ENCODE measurements at places on chromosomes 6 and 20.

GRCh38 chr6:11364971-11365397 is 132.5 kb upstream of the NEDD9 start:
- peak; percentile 96 for DNase-seq

GRCh38 chr20:9838378-9839295 is at the start of gene PAK5:
Gene PAK5, minus strand, starts transcription at chr20:9839076. Its CDS starts 194,748 bp downstream, at chr20:9644328.
- peak; percentile 6 for DNase-seq

GRCh38 chr20:4401601-4402000 is 320.1 kb upstream of the PRND start:
- DNase-seq, result no peak

GRCh38 chr6:25769983-25770382 is 15.4 kb downstream of the SLC17A4 start:
- peak; percentile 82 for DNase-seq

DNA sequence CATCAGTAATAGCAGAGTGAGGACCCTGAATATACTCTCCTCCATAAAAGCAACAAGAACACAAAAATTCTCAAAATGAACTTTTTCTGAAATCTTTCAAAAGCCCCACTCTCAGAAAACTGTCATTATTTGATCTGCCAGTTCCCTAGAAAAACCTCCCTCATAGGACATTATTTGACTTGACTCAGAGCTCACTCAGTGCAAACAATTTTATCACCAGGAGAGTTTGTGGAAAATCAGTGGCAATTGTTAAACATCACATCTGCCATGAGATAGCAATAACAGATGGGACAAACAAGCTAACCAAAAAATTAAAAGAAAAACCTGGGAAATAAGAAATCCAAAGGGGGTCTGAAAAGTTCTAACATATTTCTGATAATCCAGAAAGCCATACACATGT is 100.0 kb downstream of the ATG5 start:
- no peak for DNase-seq

DNA sequence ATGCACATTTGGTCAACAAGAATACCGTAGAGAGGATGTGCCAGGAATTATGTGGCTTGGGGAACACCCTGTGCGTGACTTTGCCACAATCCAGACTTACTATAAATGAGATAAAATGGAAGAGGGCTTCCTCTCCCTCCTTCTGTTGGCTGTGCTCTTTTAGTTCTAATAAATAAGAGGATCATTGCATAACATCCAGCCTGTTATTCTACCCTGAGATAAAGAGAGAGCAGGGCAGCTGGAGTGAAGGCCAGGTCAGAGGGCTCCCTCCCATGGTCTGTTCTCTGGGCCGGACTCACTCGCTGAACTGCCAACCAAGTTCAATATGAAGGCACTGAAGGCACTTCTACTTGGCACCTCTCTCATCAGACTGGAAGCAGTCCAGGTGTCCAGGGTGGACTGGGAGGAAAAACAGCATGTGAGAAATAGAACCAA is 91.7 kb downstream of the MTFR2 start:
- DNase-seq, result peak; percentile 22

DNA sequence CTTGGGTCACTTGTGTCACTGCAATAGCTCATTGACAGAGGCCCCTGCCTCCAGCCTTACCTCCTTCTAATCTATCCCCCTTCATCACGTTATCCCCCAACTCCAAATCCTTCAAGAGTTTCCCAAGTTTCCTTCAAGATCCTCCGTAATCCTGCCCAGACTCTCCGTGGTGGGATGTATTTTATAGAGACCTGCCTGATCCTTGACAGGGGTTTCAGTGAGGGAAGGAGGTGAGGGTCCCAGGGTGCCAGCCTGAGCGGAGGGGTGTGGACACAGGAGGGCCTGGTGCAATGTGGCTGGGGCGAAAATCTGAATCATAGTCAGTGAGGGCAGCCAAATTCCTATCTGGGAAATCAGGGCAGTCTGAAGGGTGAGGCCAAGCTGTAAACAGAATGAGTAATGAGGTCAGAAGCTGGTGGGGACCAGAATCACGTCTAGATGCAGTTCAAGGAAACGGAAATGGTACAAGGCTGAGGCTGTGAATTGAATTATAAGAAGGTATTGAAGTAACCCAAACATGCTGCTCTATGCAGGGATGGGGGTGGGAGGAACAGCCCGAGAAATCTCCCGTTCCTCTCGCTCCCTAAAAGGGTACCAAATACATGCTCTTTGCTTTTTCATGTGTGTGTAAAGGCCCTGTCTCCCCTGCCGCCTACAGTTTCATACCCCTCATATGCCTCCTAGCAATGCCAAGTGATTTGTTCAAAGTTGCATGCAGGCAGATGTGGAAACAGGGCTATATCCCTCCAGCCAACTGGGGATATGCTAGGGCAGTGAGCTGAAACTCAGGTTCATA is 35.4 kb upstream of the PIM1 start:
- DNase-seq, result peak; percentile 99

- no peak for DNase-seq
Measured at GRCh38 chr6:39074486-39074885, 25.9 kb downstream of the GLP1R start.

- peak; percentile 17 for DNase-seq
Measured at GRCh38 chr20:38633577-38634093, 32.0 kb downstream of the ARHGAP40 start.

- DNase-seq, result peak; percentile 22
Measured at GRCh38 chr6:50285735-50286134, 236.0 kb upstream of the DEFB112 start.

GRCh38 chr20:44497761-44498160 is 22.1 kb downstream of the TTPAL start:
- no peak for DNase-seq

GRCh38 chr6:92559003-92559402 is 860.4 kb downstream of the EPHA7 start:
- no peak for DNase-seq

- DNase-seq, result no peak
Measured at GRCh38 chr6:111846492-111847409, 26.5 kb downstream of the FYN start.

DNA sequence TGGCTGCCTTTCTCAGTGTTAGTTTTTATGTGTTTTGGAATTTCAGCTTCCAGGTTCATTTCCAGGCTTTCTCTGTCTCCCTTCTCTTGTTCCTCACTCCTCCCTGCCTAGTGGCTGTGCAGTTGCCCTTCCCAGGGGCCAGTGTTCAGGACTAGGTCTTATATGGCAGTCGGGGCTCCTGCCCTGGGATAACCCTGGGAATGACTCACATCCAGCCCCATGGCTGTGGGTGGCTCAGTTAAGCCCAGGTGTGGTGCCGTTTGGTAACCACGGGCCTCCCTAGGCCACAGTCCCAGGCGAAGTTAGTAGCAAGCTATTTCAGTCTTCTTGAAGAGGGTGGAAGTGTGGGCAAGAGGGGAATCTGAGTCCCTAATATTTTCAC is 57.4 kb upstream of the DDR1 start:
- DNase-seq, result peak; percentile 59

- no peak for DNase-seq
Measured at GRCh38 chr20:59643615-59644061, 39.3 kb downstream of the PHACTR3 start.

DNA sequence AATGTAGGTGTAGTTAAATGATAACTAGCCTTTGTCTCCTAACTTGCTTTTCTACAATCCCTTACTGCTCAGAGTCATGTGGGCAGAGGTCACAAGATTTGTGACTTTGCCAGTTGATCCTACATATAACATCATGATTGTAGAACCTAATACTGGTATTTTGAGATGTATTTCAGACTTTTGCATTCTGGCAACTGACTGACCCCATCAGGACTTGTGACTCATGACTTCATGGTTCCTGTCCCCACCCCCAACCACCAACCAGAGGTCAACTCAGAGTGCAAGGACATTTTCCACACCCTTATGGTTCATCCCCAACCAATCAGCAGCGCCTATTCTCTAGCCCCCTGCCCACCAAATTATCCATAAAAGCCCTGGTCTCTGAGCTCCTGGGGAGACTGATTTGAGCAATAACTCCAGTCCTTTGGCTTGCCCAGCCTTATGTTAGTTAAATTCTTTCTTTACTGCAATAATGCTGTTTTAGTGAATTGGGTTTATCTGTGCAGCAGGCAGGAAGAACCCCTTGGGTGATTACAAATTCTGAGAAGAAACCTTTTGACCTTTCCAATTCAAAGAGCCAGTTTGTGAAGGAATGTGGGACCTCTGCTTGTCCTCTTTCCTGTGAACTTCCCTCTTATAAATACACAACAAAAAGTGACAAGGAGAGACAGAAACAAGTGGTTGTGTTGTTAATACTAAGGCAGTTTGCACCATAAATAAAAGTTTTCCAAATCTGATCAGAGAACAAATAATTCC is 588.7 kb downstream of the UTRN start:
- no peak for DNase-seq

DNA sequence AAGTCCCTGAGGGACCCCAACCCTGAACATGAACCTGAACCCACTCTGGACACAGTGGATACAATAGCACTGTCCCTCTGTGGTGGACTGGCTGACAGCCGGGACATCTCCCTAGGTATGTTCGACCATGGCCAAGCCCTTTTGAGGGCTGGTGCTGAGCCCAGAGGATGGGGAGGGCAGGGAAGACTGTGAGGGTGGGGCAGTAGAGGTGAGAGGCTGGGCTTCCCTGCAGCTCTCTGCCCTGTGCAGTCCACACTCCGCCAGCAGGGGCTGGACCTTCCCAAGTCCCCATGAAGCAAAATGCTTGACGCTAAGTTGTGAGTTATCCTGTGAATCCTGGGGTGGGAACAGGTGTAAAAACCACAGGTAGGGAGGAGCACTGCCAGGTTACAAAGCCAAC is 11.5 kb downstream of the LPIN3 start:
- DNase-seq, result no peak

GRCh38 chr6:39980839-39981580 is 46.7 kb upstream of the MOCS1 start:
- peak; percentile 58 for DNase-seq

DNA sequence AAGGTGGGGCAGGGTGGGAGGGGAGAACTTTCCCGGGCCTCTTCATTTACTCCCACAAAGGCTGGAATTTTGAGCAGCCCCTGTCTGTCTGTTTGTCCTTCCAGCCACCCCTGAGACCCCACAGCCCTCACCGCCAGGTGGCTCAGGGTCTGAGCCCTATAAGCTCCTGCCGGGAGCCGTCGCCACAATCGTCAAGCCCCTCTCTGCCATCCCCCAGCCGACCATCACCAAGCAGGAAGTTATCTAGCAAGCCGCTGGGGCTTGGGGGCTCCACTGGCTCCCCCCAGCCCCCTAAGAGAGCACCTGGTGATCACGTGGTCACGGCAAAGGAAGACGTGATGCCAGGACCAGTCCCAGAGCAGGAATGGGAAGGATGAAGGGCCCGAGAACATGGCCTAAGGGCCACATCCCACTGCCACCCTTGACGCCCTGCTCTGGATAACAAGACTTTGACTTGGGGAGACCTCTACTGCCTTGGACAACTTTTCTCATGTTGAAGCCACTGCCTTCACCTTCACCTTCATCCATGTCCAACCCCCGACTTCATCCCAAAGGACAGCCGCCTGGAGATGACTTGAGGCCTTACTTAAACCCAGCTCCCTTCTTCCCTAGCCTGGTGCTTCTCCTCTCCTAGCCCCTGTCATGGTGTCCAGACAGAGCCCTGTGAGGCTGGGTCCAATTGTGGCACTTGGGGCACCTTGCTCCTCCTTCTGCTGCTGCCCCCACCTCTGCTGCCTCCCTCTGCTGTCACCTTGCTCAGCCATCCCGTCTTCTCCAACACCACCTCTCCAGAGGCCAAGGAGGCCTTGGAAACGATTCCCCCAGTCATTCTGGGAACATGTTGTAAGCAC is 46.0 kb upstream of the TTPAL start:
- no peak for DNase-seq

DNA sequence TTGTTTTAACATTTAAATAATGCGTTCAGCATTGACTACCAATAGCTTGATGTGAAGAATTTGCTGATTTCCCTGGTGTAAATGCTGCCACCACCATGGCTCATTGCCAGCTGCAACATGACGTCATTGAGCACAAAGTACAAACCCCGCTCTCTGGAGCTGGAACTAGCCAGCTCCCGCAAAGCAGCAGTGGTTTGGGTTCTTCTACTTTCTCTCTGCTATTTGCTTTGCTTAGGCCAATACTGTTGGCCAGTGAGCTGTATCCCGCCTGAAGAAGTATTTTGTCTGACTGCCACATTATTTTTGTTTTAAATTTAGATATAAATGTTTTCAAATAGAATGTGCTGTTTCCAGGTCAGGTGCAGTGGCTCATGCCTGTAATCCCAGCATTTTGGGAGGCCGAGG is 47.4 kb upstream of the KIF13A start:
- DNase-seq, result no peak

DNA sequence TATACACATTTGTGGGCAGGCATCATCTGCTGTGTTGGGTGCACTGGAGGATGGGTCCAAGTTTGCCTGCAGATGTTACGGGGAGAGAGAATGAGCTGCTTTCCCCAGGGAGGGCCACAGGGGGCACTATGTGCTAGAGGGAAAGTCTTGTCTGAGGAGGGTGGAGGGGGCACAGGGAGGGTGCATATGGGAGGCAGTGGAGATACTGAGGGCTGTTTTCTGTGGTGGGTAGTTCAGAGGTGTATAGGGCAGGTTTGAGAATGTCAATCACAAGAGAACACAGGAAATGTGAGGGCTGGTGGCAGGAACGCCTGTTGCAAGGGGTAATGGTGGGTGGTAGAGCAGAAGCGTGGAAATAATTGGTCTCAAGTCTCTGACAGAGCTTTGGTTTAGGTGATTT is 7.7 kb upstream of the PTPRA start:
- no peak for DNase-seq

DNA sequence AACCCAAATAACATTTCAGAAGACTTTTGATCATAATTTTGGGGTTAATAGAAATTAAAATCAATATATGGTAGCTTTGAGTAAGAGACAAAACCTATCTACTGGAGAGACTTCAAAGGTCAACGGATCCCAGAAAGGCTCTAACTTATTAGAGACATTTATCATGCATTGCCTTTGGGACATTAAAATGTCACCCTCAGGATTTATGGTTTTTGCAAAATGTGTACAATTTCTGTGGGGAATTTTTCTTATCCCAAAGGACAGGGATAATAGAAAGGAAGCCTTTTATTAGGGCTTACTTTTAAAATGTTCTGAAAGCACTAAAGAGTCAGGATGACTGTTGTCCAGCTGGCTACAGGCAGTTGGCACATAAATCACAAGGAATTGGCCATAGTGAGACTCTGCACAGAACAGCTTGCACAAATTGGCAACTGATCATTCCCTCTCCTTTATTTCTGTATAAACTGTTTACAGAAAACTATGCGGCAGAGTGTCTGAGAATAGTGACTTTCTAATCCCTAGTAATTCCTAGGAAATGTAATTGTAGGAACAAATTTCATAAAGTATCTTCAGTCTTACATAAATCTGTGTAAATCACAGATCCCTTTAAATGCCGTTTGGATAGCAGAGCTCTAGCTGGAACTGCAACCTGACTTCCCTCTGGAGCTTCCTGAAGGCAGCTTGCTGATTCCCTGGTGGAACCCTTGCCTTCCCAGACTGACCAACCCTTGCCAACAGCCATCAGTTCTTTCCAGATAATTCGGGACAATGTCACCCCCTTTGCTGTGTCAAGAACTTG is 201.1 kb upstream of the PREP start:
- DNase-seq, result no peak

GRCh38 chr20:1364106-1364505 is 28.7 kb downstream of the FKBP1A start:
- no peak for DNase-seq

- peak; percentile 57 for DNase-seq
Measured at GRCh38 chr6:1993042-1993441, 252.4 kb downstream of the GMDS start.
